Activated effector memory CD4-positive, alpha-beta T cell treated with anti-CD3 and anti-CD28 coated beads, Interleukin-2, amount 50 U/mL, for 16 hours (primary cell): ENCODE measurements at places on chromosomes 13 and 19.

- peak; percentile 80 for DNase-seq
Observed at GRCh38 chr19:3606690-3607289, at the start of gene TBXA2R. TSS of gene TBXA2R (minus strand) at chr19:3606875. CDS start at chr19:3600634, 6,241 bp downstream.

DNA sequence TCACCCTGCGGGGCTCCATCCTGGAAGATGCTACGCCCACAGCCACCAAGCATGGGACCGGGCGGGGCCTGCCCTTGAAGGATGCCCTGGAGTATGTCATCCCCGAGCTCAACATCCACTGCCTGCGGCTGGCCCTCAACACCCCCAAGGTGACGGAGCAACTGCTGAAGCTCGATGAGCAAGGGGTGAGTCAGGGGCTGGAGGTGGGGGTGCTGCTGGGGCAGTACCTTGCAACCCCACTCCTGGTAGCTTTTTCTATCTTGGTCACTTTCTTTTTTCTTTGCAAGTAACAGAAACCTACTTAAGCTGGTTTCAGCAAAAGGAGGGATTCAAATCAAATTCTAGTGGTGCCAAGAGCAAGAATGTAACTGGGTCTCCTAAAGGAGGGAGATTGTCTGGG lies 124.1 kb downstream of the DPF1 start:
- no peak for DNase-seq

- DNase-seq = no peak
Observed at GRCh38 chr13:75864718-75865117, 228.6 kb downstream of the LMO7 start.

GRCh38 chr13:96629331-96629730 lies 364.9 kb downstream of the OXGR1 start:
- DNase-seq = no peak

- DNase-seq = peak; percentile 47
Observed at GRCh38 chr19:7850000-7850813, 20.2 kb downstream of the EVI5L start.

DNA sequence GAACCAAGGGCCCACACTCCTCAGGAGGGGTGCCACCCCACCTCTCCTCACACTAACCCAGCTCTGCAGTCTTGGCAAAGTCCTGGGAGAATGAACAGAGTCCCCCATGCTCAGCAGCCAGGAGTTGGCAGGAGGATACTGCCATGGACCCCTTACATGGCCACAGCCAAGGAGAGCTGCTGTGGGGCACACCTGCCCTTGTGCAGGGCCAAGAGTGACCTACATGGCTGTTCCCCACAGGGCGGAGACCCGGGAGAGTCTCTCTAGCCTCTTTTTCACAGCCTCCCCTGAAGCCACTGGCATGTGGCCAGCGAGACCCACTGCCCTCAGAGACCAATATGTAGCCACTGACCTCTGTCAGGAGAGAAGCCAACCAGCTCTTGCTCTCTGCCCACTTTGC lies 45.9 kb upstream of the VSTM2B start:
- no peak for DNase-seq

- DNase-seq = no peak
Observed at GRCh38 chr13:106163426-106163825, 372.0 kb downstream of the EFNB2 start.

DNA sequence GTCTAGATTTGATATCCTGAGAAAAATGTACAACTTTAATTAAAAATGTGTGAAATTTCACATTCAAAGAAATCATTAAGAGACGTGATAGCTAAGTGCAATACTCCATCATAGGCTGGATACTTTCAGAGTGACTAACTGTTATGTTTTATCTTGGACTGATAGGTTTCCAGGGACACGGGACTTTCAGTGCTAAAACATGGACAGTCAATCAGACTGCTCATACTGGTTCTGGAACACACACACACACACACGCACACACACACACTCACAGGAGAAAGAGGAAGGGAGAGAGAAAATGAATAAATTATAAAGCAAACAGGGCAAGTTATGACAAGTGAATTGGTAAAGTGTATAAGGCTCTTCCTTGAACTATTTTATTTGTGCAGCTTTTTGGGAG lies 955.9 kb downstream of the SLITRK5 start:
- no peak for DNase-seq
